ENCODE measurements at places on chromosomes 13 and 19. TPM values are rescaled to one million over a fixed set of nuclear protein-coding genes. Genes with fewer than 3 reads are reported as not detected.
A peak's percentile ranks its signal among the peaks of the same experiment; 100 is the strongest.

DNA sequence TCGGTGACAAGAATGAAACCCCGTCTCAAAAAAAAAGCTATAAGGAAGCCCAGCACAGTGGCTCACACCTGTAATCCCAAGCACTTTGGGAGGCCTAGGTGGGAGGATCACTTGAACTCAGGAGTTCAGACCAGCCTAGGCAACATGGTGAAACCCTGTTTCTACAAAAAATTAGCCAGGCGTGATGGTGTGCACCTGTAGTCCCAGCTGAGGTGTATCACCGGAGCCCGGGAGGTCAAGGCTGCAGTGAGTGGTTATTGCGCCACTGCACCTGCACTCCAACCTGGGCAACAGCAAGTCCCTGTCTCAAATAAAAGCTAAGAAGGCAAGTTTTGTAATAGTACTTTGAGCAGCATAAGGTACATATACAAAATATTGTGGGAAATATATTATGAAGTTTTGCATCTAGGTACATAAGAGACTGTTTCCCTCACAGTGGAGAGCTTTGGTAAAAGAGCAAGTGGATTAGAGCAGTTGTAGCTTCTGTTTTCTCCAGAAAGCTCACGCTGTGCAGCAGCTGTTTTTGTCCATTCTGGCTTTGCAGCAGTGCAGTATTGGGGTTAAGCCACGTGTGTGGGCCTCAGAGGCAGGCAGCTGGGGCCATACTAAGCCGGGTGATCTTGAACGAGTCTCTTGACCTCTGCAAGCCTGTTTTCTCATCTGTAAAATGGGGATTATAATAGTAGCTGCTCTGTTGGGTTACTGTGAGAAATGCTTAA lies 35.4 kb downstream of the ARHGAP35 start:
- no peak for DNase-seq

DNA sequence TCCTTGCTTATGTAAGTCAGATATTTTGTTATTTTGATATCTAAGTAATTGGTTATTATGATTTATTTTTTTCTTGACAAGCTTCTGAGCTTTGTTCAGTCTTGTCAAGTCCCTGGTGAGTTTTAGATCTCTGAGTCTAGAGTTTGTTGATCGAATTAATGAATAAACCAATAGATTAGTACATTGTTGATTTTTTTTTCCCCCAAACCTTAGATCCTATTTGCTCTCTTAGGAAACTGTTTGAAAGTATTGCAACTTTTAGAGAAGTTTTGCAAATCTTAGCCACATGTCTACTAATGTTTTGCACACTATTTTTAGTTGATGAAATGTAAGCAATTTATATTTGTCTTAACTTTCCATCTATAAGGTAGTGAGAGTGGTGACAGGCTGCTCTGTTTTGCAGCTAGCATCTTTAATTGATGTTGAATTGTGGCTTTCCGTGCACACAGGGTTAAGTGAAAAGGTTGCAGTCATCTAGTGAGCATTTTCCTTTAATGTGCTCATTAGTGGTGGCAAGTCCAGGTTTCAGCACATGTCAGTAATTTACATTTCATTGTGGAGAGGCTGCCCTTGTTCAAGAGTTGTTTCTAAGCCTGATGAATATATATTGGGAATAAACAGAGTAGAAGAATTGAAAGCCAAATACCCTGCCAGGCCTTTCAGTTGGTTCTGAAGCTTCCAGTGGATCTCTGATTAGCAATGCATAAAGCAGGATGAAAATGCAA lies 86.3 kb downstream of the PCCA start:
- no peak for DNase-seq

- no peak for DNase-seq
Observed at GRCh38 chr19:18173054-18173571, 500 bp upstream of the IFI30 start.

The CYP4F8 gene
- total RNA-seq = not detected

The TEX101 gene
- not detected for total RNA-seq

The MBD3L2 gene
- total RNA-seq = not detected

- no peak for DNase-seq
Observed at GRCh38 chr19:38483016-38483630, 49.6 kb downstream of the RYR1 start.

The PSG6 gene
- total RNA-seq = not detected

The LIM2 gene
- 1.2 TPM for total RNA-seq

DNA sequence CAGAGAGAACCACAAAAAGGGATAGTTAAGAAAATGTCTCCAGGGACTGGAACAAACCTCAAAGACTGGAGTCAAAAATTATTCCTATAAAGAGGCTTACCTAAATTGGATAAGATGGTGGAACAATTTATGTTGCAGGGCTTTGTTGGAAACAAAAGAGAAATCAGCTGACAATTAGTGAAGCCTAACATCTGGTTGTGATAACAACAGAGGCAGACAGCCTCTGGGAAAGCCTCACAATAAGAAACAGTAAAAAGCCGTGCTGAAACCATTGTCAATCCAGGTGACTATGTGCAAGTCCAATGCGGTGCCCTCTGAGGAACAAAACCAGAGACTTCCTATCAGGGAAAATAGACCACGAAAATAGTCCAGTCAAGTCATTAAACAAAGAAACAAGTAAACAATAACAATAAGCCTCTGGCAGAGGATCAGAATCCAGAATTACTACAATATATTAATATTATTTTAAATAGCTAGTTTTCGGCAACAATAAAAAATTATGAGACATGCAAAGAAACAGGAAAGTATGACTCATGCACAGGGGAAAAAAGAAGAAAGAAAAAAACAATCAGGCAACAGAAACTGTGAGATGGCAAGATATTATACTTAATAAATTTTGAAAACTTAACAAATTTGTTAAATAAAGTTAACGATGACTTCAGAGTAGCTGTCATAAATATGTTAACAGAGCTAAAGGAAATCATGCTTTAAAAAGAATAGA lies 99.7 kb upstream of the RXFP2 start:
- DNase-seq = no peak

The CYP2A6 gene
- total RNA-seq = 0.23 TPM

GRCh38 chr19:5585461-5586299 lies 17.9 kb upstream of the TINCR start:
- DNase-seq = peak; percentile 63
